ENCODE measurements at places on chromosomes 3 and 15.

DNA sequence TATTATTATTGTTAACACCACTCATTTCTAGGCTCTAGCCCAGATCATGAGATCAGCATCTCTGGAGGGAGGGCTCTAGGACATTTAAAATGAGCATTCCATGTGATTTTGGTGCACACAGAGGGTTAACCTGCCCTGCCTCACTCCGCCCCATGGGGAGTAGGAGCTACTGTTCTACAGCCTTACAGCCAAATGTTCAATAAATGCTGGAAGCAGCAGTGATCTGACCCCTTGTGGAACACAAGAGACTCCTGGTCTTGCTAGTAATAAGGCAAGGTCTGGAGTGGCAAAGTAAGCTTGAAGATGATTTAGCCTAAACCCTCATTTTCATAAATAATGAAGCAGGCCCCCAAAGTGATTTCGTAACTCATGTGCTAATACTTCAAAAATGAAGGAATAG, 166.4 kb upstream of the EOMES start:
- DNase-seq = no peak

DNA sequence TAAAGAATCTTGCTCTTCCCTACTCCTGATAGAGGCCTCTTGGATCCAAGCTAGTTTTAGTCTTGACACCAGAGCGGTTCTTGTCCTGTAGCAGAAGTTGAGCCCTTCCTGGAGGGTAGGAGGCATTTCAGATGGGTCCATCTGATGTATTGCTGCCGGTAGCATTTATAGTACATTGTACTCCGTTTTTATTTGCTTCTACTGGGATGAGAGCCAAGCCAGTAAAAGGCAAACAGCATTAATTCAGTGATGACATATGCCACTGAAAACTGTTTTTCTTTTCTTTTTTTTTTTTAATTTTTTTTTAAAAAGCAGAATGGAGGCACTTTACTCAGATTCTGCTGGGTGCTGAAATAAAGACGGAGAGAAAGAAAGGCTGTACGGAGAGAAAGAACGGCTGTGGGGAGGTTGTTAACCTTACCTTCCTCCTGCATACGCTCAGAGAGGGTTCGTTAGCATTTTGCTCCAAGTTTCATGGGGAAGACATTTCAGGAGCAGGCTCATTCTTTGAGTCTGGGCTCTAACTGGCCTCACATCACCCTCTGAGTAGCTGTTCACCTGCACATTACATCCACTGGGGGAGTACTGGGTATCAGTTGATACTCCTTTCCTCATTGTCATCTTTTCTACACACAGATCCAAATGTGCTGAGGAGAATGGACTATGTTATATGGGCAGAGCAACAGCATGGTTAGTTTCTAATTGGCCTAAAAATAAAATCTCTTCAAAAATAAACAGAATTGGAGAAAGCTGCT, 161.5 kb downstream of the FEZF2 start:
- DNase-seq = no peak

GRCh38 chr15:100438570-100438969, 90.2 kb downstream of the CERS3 start:
- DNase-seq = no peak

GRCh38 chr3:155646669-155647068, 98.2 kb downstream of the PLCH1 start:
- DNase-seq = no peak

- DNase-seq = no peak
These were observed 5.7 kb downstream of the GPR160 start for GRCh38 chr3:170043506-170043905.
